CD4-positive, alpha-beta T cell treated with Interleukin-6 for 4 hours (primary cell): ENCODE measurements at places on chromosomes 4 and X.

- DNase-seq, result peak; percentile 28
Measured at GRCh38 chrX:66638591-66639500, at the start of gene EDA2R. EDA2R (minus strand) TSS chrX:66639078; CDS start chrX:66616020, 23,058 bp downstream.

- DNase-seq, result no peak
Measured at GRCh38 chr4:178856139-178856800, 1414.0 kb upstream of the AGA start.

DNA sequence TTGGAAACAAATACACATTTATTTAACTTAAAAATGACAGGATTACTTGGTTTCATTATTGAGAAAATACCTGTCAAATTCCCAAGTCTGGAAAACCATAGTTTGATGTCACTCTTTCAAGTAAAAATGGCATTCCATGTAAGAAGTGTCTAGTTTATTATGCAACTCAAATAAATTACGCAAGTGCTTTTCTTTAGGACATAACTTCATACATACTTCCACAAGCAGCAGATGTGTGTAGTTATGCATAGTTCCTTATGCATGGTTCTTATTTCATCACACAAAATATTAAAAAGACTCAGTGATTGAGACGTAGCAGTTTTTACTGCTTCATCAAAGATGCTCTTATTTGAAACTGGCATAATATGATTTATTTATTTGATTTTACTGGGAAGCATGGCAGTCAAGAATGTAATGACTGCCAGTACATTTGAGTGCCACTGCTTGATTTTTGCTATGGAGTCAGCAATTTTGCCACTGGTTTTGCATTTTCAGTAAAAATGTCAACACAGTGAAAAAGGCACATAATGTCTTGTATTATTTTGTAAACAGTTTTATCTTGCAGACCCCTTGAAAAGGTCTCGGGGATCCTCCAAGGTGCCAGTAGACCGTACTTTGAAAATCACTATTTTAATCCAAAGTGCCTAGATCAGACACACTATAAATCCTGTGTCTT is 62.1 kb downstream of the CLCN3 start:
- no peak for DNase-seq

- DNase-seq, result no peak
Measured at GRCh38 chr4:145484225-145484846, 2.7 kb downstream of the SMAD1 start.

GRCh38 chrX:74492720-74493201 is 71.5 kb downstream of the SLC16A2 start:
- DNase-seq, result peak; percentile 38

DNA sequence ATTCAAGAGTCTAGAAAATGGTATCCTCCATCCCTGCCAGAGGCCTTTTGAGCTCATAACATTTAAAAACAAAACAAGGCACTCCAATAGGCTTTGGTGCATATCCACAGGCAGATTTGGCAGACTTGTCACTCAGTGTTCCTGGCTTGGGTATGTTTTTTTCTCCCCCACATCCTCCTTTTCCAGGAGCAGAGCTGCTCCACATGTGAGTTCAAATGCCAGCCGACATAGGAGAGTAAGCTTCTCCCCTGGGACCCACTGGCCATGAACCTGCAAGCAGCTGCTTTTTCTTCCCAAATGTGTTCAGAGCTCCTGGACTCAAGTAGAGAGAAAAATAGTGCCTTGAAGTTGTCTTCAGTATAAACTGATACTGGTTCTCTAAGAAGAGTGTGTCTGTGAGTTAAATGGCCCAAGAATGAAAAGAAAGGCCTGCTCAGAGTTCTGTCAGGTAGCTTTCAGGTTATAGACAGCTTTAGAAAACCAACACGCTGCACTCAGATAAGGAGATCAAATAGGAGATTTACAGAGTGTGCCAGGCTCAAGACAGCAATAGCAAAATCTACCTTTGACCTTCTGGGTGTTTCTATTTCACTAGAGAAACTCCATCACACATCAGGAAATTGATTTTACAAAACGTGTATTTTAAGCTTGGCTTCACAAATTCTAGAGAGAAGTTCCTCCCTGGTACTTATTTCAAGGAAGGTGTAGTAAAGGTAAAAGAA is 162.5 kb upstream of the GALNT7 start:
- DNase-seq, result no peak

DNA sequence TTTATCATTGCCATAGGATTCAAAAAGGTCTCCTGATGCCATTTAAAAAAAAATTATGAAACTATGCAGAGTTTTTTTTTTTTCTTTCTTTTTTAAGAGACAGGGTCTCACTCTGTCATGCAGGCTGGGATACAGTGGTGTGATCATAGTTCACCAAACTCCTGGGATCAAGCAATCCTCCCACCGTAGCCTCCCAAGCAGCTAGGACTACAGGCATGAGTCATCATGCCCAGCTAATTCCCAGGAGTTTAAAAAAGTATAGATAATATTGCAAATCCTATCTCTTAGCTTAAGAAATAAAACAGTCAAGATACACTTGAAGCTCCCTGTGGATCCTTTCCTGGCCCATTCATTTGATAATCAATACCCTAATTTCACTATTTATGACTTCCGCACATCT is 58.6 kb upstream of the PRSS48 start:
- DNase-seq, result no peak

GRCh38 chrX:2958199-2958598 is 29.1 kb upstream of the ARSD start:
- no peak for DNase-seq

DNA sequence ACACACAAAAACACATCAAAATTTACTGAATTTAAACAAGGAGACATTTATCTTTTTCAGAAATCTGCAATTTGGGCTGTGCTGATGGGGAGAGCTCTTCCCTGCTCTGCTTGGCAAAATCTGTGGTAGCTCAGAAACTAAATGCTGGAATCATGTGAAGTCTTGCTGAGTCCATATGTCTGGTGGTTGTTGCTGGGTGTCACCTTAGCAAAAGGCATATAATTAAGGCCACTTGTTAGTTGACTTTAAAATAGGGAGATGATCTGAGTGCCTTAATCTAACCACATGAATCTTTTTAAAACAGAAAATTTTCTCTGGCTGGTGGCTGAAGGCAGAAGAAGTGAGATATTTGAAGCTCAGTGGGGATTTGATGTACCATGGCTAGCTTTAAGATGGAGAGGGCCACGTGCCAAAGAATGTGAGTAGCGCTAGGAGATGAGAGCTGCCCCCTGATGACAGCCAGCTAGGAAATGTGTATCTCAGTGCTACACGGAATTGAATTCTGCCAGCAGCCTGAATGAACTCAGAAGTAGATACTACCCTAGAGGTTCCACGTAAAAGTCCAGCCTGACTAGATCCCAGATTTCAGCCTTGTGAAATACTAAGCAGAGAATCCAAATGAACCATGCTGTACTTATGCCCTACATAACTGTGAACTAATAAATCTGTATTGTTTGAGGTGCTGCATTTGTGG is 7.6 kb upstream of the GUF1 start:
- DNase-seq, result no peak

- DNase-seq, result no peak
Measured at GRCh38 chrX:115427861-115428410, 133.0 kb upstream of the PLS3 start.

GRCh38 chr4:55442541-55442940 is 46.8 kb downstream of the TMEM165 start:
- no peak for DNase-seq

DNA sequence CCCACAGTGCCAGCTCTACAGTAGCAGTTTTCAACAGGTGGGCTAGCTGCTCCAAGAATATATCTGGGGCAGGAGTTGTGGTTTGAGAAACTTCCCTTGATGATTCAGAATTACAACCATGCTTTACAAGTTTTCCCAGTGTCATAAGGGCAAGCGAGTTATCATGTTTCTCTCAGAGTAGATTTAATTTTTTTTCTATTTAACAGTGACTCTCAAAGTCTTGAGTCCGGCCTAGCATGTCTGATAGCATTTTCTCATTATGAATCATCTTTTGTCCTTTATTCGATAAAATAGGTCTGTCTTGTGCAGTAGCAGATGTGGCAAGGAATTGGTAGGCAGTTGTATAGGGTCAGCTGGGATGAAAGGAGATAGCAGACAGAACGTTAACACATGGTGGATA is 62.2 kb upstream of the SPANXD start:
- no peak for DNase-seq

DNA sequence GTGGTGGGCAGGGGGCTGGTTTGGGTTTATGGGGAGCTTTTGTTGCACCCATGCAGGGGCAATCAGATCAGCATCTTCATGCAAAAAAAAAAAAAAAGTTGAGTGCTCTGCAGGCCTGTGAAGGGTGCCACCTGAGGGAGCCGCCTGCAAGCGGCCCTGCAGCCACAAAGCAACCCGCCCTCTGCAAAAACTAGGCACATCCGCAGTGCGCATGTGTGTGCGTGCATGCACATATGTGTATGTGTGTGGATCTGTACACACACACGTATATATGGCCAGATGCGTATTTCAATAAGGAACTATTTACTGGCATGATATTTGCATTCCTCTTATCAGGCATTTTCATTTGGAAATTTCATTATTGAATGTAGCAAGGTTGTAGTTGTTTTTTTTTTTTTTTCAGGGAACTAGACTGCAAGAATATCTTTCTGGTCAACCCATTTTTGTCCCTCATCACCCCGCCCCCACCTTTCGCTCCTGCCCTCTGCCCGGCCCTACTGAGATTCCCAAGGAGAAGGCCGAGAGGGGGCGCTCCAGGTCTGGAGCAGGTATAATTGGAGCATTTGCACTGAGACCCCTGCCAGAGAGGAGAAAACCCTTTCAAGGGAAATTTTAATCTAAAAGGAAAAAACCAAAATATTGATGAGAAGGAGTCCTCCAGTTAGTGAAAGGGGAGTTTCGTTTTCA is 18.1 kb downstream of the CCNQ start:
- peak; percentile 15 for DNase-seq

- DNase-seq, result no peak
Measured at GRCh38 chrX:66200050-66200664, 36.1 kb downstream of the HEPH start.

- DNase-seq, result no peak
Measured at GRCh38 chrX:153928846-153929245, 2.8 kb upstream of the ARHGAP4 start.
